ELF-1 (cell line): ENCODE measurements at places on chromosomes 16 and 17.

DNA sequence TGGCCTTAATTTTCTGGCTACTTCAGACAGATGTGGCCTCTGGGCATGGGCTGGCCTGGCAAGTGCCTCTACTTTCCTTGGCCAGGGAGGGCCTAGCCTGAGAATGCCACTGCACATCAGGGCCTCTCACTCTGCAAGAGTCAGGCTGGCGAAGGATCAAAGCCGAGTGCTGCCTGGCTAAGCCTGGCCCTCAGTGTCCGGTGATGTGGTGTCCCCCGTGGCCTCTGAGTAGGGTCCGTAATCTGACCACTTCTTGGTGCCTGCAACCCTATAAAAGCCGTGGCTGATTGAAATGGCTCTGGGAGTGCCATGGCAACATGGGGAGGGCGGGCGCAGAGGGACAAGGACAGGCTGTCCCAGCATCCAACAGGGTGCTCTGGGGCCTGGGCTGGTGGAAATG lies 30.2 kb downstream of the TBX4 start:
- DNase-seq = no peak

DNA sequence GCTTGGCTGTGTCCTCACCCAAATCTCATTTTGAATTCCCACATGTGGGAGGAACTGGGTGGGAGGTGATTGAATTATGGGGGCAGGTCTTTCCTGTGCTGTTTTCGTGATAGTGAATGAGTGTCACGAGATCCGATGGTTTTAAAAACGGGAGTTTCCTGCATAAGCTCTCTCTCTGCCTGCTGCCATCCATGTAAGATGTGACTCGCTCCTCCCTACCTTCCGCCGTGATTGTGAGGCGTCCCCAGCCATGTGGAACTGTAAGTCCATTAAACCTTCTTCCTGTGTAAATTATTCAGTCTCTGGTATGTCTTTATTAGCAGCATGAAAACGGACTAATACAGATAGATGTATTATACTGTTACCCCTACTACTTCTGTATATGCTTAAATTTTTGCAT lies 3.6 kb downstream of the SPATA33 start:
- no peak for DNase-seq

- DNase-seq = no peak
Measured at GRCh38 chr17:42456223-42457106, 2.2 kb upstream of the ATP6V0A1 start.

DNA sequence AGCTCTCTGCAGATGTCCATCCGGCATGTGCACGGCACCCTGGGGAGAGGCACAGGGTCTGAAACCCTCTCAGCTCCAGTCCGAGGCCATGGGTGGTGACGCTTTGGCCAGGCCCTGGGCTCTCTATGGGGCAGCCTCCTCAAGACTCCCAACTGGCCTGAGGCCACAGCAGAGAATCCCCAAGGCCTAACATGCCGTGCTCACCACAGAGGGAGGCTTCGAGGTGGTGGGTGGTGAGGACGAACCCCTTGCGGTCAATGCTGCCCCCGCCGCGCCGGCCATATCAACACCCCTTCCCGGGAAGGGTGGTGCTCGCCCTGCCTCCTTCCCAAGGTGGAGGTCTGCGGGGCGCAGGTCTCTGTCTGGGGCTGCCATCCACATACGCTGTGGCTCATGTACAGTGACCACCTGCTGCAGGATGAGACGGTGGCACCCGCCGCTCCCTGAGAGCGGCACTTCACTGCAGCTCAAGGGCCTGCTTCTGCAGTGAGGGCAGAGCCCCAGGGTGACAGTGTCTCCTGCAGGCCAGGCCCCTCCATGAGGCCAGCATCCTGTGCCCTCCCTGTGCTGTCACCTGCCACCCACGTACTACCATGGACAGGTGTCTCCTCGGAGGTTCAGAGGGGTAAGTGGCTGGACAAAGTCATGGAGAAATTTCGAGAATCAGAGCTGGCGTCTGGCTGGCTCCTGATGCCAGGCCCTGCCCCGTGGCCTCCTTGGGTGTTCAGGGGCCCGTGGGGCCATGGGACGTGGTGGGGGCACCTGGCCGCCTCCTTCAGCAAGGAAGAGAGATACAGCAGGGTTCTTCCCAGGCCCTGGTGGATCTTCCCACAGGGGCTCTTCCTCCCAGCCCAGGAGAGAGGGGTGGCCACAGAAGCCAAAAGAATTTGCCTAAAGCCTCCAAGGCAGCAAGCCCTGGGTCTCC lies 54.6 kb upstream of the ACSF3 start:
- no peak for DNase-seq

- DNase-seq = no peak
Measured at GRCh38 chr16:88585927-88586581, 15.9 kb downstream of the ZC3H18 start.

GRCh38 chr16:69204172-69204571 lies 17.2 kb downstream of the SNTB2 start:
- DNase-seq = no peak

DNA sequence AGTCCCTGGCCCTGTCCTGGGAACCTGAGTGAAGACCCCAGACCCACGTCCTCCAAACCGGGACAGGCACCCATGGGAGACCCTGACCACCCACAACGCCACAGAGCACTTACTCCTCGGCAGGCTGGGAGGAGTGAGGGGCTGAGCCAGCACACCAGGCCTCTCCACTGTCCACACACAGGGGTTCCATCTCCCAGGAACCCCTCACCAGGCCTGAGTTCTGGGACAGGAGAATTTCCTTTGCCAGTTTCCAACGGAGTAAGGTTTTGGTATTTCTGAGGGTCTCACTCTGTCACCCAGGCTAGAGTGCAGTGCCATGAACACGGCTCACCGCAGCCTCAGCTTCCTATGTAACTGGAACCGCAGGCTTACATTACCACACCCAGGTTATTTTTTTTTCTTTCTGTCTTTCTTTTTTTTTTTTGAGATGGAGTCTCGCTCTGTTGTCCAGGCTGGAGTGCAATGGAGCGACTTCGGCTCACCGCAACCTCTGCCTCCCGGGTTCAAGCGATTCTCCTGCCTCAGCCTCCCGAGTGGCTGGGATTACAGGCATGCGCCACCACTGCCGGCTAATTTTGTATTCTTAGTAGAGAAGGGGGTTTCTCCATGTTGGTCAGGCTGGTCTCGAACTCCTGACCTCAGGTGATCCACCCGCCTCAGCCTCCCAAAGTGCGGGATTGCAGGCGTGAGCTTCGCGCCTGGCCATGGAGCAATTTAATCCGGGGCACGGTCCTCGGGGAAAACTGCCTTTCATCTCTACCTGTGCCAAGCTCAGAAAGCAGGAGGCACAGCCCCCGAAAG lies 1.6 kb downstream of the PGAP6 start:
- no peak for DNase-seq

GRCh38 chr16:15415511-15415985 lies 18.8 kb upstream of the BMERB1 start:
- DNase-seq = no peak

DNA sequence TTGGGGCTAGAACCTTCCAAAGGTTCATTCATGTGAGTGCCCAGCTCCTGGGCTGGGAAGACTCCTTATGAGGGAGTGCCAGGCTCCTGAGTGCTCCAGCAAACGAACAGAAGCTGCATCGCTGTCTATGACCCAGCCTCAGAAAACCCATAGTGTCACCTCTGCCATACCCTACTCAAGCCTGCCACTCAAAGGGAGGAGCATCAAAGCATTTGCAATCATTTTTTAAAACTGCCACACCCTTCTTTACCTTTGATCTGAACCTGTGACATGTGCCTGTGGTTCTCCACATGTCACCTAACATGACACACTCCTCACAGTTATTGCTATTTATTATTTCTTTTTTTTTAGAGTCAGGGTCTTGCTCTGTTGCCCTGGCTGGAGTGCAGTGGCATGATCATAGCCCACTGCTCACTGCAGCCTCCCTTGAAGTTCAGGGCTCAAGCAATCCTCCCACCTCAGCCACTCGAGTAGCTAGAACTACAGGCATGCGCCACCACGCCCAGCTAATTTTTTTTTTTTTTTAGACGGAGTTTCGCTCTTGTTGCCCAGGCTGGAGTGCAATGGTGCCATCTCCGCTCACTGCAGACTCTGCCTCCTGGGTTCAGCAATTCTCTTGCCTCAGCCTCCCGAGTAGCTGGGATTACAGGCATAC lies 7.3 kb upstream of the KDM8 start:
- DNase-seq = no peak

DNA sequence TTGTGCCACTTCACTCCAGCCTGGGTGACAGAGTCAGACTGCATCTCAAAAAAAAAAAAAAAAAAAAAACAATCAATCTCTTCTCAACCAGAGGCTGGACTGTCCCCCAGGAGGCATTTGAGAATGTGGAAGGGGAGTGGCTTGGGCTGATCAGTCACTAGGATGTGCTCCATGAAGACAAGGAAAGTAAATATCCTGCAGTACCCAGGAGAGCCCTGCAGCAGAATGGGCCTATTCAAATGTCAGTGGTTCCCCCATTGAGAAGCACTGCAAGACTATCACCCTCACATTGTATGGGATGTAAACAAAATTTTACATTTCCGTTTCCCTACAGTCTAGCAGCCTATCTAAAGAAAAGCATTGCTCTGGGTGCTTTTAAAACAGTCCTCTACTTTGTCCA lies 70.3 kb downstream of the DNAH9 start:
- DNase-seq = peak; percentile 19

DNA sequence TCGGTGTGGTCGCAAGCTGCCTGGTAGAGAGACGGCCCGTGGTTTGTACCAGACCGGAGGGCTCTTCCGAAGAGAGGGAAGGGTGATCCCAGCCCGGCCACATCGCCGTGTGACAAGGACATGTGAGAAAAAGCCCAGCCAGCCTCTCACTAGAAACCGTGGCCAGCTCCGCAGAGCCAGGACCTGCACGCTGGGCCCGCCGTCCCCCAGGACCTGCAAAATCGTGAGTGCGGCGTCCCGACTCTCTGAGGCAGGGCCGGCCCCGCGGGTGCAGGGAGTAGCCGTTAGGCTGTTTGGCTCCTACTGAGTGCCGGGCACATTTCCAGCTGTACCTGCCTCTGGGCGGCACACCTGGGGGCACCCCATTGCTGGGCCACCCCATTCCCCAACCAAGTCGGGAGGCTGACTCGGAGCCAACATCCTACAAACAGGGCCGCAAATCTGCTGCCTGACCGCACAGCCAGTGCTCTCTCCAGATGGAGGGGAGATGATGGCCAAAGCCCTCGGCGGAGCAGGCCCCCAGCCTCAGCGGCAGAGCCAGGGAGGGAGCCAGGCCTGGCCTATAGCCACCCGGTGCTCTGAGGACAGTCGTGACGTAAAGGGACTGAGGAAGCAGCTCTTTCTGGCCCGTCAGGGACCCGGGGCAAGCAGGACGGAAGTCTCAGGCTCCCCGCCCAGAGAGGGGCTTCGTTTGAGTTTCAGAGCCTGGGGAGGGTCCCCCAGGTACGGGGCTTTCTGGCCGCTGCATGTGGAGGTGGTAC lies 33.6 kb upstream of the PABPN1L start:
- no peak for DNase-seq

GRCh38 chr17:34579017-34579946 lies at the start of gene TMEM132E:
Gene TMEM132E (plus strand): TSS chr17:34579582. CDS start chr17:34581077, 1,495 bp downstream.
- DNase-seq = peak; percentile 56

DNA sequence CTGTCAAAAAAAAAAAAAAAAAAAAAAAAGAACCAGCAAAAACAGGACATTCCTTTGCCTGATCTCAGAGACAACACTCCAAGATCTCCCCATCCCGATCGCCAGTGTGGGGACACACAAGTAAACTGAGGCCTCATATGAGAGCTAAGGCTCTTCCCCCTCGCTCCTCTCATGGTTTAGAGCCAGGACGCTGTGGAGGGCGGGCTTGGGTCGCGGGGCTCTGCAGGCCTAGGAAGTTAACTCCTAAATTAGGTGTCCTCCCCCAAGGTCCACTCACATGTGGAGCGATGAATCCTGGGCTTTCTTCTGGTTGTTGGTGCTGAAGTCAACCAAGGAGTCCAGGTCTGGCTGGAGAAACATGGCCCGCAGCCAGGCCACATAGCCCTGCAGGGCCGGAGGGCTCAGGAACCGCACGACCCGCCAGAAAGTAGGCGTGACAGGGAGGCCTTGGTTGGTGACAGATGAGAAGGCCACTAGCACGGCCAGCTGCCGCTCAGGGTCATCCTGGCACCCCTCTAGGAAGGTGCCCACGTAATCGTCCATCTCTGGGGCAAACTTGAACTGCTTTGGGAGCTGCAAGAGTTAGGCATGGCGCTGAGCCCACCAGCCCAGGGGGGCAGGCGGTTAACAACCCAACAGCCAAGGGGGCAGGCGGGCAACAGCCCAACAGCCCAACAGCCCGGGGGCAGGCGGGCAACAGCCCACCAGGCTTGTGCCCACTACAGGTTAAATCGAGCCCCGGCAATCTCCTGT lies 5.2 kb downstream of the MYBBP1A start:
- DNase-seq = no peak

- peak; percentile 98 for DNase-seq
Measured at GRCh38 chr17:879546-880442, 97.6 kb downstream of the MRM3 start.

GRCh38 chr16:10662212-10662611 lies 32.5 kb downstream of the TEKT5 start:
- DNase-seq = no peak

DNA sequence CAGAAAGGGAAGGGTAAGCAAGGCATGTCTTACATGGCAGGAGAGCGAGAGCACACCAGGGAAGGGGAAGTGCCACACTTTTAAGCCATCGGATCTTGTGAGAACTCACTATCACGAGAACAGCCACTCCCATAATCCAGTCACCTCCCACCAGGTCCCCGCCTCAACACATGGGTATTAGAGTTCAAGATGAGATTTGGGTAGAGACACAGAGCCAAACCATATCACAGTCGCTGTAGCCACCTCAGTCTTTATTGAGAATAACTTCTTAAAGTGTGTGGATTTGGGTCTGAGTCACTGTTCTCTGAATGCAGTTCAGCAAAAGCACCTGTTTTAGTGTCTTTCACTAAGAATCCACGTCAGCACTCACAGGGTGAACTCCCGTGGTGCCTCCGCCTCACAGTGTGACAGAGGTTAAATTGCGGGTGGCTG lies 195.2 kb upstream of the CHMP6 start:
- DNase-seq = no peak

- peak; percentile 91 for DNase-seq
Measured at GRCh38 chr17:81838753-81839255, 4.0 kb upstream of the PPP1R27 start.

GRCh38 chr17:49436174-49436573 lies 21.5 kb upstream of the PHB1 start:
- no peak for DNase-seq

GRCh38 chr16:74795104-74795503 lies 20.5 kb upstream of the FA2H start:
- no peak for DNase-seq

DNA sequence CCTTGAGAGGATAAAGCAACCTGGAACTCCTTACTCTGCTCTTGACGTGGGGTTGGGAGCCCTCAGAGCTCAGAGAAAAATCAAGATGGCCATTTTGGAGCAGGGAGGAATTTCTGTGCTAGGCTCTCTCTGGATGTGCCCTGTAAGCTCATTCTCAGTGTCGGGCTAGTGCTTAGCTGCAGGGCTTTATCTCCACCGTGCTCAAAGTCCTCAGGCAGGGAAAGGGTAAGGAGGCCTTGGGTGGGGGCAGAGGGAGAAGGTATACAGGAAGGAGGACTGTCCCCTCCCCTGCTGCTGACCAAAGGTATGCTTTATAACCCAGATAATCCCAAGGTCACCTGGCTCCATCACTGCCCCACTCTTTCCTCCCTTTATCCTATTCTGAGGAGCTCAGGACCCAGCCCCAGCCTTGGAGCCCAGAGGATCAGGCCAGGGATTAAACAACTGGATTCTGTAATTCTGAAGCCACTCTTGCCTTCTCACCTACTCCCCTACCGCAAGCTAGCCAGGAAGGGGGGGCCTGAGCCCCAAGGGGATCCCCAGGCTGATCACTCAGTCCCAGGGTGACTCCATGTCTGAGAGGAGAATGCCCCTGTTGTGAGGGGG lies 1.1 kb downstream of the DHRS11 start:
- no peak for DNase-seq

- peak; percentile 78 for DNase-seq
Measured at GRCh38 chr16:49754495-49755312, 101.2 kb downstream of the ZNF423 start.
